ENCODE measurements at places on chromosomes 7 and 10.

GRCh38 chr7:41742401-41743020, 39.6 kb upstream of the INHBA start:
- no peak for DNase-seq

GRCh38 chr10:128642023-128642422, 515.8 kb upstream of the MKI67 start:
- no peak for DNase-seq

DNA sequence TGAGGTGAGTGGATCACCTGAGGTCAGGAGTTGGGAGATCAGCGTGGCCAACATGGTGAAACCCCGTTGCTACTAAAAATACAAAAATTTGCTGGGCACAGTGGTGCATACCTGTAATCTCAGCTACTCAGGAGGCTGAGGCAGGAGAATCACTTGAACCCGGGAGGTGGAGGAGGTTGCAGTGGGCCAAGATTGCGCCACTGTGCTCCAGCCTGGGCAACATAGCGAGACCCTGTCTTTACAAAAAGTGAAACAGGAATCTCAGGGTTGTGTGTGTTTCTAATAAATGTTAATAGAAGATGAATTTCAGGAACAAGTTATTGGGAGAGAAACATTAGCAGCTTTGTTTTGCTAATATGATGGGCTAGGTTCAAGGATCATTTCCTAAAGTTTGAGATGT, 19.9 kb downstream of the PPP2R2D start:
- no peak for DNase-seq

DNA sequence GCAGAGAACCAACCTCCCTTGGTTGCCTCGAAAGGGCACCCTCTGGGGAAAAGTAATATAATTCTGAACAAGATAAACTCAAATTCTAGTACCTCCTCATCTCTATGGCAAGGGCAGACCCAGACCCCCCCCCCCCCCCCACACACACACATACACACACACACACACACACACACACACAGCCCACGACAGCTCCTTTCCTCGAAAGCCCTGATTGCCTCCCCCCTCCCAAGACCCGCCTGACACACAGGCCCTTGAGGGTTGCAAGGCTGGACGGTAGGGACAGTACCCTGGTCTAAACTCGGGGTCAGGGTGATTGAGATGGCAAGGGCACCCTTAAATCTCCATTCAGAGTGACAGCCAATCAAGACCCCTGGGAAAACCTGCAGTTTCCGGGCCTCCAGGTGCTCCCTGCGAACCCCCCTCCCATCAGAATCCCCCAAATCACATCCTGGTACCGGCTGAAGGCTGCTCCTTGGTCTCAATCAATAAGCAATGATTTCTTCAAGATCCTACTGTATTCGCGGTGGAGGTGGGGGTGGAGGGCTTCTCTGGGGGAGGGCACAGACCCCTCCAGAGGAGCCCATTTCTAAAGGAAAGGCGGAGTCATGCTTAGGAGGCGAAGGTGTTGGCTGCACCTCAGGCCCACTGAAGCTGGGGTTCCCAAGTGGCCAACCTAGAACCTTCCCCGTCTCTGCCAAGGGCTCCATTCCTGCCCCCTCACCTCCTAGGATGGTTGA, 100.7 kb downstream of the HIP1 start:
- no peak for DNase-seq

DNA sequence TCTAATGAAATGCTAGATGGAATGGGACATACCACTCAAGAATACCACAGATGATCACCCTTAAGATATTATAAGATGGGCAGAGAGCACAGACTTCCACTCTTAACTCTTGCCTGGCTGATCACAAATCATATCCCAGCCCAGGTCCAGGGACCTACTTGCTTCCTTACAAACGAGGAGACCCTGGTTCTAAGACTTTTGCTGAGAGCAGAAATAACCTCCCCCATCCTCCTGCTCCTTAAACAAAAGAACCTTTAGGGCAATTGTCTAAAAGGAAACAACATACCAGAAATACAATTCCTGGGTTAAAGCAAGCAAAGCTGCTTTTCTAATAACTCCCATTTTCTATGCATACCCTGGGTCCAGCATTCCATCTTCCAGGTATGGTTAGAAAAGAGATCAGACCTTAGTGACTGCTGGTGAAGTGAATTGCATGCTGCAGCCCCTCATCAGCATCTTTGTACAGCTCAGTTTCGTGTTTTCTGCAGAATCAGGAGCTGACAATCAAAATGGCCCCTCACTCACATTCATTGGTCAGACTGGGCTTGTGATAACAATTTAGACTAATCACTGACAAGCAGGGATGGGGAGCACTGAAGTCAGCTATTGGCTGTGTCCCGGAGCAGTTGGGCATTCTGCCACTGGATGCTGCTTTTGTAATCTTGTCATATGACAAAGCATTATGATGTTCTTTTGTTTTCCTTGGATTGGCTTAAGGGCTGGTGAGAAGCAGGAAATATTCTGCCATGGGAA, 14.6 kb downstream of the IFIT3 start:
- DNase-seq, result no peak

- no peak for DNase-seq
Measured at GRCh38 chr7:97269741-97270140, 152.2 kb downstream of the SDHAF3 start.

DNA sequence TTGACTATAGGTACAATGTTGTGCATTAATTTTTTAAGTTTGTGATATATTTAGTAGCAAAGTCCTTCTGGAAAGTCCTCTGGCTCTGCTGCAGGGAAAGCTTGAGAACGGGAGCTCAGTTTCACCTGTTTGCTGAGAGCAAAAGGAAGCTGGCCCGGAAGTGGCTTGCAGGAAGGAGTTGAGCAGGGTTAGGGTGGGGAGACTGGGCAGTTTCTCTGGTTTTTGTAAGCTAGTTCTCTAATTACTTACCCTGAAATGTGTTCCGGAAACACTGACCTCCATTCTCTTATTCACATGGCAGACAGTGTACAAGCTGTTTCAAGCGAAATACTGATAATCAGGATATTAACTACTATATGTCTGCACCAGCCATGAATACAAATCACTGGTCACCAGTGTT, 22.3 kb downstream of the MAP3K8 start:
- DNase-seq, result no peak
